Upper lobe of right lung (tissue), 1 donor: ENCODE measurements at places on chromosomes 6 and 20.

GRCh38 chr6:134003542-134003951 lies 48.9 kb downstream of the SLC2A12 start:
- no peak for DNase-seq

DNA sequence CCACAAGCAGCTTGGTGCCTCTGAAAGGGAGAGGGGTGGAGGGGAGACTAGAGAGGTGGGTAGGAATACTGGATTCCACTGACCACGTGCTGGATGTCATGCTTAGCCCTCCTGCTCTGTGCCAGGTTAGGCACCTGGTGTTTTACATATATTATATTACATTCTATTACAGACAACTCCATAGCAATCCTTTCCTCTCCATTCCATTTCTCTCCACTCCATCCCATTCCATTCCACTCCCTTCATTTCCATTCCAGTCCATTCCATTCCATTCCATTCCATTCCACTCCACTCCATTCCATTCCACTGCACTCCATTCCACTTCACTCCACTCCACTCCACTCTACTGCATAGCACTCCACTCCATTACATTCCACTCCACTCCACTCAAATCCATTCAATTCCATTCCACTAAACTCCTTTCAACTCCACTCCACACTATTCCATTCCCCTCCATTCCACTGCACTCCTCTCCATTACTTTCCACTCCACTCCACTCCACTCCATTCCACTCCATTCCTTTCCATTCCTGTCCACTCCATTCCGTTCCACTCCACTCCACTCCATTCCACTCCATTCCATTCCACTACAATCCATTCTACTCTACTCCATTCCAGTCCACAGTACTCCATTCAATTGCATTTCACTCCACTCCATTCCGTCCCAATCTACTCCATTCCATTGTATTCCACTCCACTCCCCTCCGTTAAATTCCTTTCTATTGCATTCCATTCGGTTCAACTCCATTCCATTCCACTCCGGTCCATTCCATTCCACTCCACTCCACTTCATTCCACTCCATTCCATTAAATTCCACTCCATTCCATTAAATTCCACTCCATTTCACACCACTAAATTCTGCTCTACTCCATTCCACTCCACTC lies 27.2 kb upstream of the DEFB125 start:
- DNase-seq: no peak

- no peak for DNase-seq
Measured at GRCh38 chr6:7848229-7848628, 62.4 kb downstream of the TXNDC5 start.

- no peak for DNase-seq
Measured at GRCh38 chr6:109693111-109693510, 2.0 kb downstream of the FIG4 start.

- DNase-seq: no peak
Measured at GRCh38 chr20:17772005-17772343, 72.2 kb downstream of the BANF2 start.

- no peak for DNase-seq
Measured at GRCh38 chr6:139941826-139942225, 567.4 kb upstream of the CITED2 start.

DNA sequence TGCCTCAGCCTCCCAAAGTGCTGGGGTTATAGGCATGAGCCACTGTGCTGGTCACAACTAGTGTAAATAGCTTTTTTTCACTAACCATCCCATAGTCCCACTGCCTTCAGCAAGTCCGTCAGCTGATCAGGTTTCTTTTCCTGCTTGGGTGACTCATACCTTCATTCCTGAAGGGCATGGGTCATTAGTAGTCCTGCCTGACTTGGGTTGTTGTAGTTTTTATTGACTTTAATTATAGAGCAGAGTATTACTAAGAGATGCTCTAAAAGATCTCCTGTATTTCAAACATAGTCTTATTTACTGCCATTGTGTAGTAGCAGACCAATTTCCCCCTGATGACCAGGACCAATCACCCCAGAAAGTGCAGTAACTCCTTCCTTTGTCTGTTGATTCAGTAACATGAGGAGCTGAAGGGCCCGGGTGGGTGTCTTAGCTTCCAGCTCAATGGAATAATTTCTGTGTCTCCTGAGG lies 25.8 kb downstream of the HLA-C start:
- no peak for DNase-seq

GRCh38 chr6:82779041-82779440 lies 286.6 kb downstream of the UBE3D start:
- no peak for DNase-seq

GRCh38 chr6:127950566-127951145 lies 49.8 kb upstream of the THEMIS start:
- DNase-seq: no peak

DNA sequence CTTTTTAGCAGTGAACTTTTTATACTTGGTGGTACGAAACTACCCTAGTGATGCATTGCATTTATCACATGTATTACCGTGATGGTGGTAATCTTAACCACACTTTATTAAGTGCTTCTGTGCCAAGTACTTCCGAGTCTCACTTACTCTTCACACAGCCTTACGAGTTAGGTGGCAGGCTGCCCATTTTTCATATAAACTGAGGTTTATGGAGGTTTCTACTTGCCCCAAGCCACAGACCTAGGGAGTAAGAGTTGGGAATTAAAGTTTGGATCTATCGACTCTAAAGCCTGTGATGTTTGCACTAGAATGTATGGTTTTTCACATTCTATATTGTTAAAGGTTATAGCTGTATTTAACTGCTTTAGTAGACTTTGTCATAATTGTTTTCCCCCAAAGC lies 5.5 kb upstream of the PABPC1L start:
- no peak for DNase-seq

DNA sequence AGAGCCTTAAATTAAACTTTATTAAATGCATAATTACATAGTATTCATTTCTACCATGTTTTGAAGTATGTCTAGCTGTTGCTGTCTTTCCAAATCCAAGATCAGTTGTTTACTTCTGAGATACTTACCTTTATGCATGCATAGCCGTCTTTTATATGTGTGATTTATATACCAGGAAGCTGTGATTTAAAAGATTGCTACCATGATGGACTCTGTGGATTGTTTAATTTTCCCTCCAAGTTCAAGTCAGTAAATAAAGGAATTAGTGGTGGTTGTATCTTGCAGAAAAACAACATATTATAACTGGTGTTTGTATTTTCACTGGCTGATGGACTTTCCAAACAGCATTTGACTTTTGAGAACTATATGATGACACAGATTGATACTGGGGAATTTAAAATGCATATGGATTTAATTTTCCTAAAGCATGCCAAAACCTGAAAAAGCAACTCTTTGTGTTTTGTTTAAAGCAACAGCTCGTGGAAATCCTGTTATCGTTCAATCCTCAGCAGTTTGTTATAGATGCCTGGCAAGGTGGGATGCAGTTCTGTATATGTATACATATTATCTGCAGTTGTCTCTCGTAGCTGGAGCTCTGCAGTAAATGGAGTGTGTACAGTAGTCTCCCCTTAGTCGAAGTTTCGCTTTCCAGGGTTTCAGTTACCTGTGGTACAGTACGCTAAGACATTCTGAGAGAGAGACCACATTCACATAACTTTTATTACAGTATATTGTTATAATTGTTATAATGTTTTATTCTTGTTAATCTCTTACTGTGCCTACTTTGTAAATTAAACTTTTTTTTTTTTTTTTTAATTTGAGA lies 77.1 kb downstream of the CBFA2T2 start:
- DNase-seq: no peak

DNA sequence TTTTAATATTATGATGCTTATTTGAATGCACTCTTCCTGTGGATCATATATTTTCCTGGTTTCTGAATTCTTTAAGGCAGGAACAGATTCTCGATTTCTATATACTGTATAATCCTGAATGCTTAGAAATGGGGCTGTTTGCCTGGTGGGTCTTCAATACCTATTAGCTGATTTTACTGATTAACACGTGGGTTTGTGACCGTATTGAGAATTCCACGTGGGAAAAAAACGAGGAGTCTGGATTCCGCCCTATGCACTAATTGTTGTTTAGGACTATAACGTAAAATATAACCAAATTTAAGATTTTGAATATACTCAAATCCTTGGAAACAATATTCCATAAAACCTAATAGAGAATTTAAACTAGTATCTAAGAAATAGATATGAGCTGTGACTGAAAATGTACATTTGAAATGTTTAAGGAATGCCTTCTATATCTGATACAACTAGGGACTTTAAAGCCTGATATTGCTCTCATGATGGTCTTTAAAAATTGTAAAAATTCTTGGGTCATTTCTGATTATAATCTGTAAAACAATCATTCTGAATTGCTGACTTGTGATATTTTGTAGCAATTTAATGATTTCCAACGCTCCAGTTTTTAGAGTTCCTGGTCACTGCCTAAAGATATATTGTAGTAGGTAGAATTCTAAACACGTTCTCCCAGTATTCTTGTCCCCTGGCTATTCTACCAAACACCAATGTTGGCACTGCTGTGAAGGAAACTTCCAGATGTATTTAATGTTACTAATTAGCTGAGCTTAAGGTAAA lies 93.6 kb upstream of the NOX3 start:
- DNase-seq: no peak

GRCh38 chr20:41173791-41174341 lies 36.5 kb downstream of the PLCG1 start:
- peak; percentile 62 for DNase-seq

GRCh38 chr20:4383961-4384360 lies 337.7 kb upstream of the PRND start:
- no peak for DNase-seq

GRCh38 chr20:47252879-47253307 lies 103.6 kb downstream of the ZMYND8 start:
- no peak for DNase-seq

GRCh38 chr6:135163440-135163738 lies 17.7 kb upstream of the MYB start:
- DNase-seq: no peak

GRCh38 chr6:53238311-53238710 lies 89.7 kb upstream of the GCM1 start:
- DNase-seq: no peak

GRCh38 chr6:15577106-15577505 lies 85.7 kb downstream of the DTNBP1 start:
- no peak for DNase-seq

DNA sequence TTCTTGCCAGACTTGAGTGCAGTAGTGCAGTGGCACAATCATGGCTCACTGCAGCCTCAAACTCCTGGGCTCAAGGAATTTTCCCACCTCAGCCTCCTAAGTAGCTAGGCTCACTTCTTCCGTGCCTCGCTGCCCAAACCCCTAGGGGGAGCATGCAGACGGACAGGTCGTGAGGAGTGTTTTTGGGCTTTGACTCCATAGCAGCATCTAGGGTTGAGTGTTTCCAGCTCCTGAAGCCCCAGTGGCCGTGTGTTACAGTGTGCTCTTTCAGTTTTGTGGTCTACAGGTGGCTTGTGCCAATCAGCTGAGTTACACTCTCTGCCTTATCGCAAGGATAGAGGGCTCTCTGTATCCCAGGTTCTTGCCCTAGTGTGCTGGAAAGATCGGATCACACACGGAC lies 33.4 kb downstream of the NCOA3 start:
- DNase-seq: no peak

GRCh38 chr20:1332749-1333300 lies 3.9 kb upstream of the SDCBP2 start:
- no peak for DNase-seq

DNA sequence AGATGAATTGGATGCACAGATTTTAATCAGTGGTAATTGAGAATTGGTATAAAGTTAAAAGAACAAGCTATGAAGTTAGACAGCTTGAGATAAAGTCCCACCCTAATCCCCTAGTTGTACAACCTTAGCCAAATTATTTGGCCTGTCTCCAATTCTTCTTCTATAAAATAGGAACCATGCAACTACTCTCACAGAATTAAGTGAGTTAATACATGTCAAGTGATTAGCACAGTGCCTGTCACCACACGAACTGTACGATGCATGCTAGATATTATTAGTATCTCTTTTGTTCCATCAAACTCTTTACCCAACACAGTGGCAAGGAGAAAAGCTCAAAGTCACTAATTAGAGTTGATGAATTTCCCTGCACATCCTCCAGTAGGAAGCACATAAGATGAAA lies 44.7 kb downstream of the MBOAT1 start:
- DNase-seq: no peak

DNA sequence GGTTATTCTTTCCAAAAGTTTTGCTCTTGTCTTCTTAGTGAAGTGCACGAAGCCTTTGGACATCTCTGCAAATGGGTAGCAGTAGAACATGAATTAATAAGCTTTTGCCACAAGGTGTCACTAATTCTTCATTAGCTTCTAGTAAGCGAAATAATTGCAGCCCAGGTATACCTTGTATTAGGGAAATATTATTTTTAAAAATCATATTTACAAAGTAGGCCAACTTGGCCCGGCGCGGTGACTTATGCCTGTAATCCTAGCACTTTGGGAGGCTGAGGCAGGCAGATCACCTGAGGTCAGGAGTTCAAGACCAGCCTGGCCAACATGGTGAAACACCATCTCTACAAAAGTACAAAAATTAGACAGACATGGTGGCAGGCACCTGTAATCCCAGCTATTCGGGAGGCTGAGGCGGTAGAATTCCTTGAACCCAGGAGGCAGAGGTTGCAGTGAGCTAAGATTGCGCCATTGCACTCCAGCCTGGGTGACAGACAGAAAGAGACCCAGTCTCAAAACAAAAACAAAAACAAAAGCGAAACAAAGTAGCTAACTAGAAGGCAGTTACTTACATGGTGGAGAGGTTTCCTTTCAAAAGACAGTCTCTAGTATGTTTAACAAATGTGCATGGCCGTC lies 8.8 kb upstream of the RSPH3 start:
- DNase-seq: no peak

- DNase-seq: peak; percentile 78
Measured at GRCh38 chr6:29887330-29887818, 55.0 kb upstream of the HLA-A start.

- DNase-seq: no peak
Measured at GRCh38 chr20:17316316-17317038, 89.6 kb downstream of the PCSK2 start.

DNA sequence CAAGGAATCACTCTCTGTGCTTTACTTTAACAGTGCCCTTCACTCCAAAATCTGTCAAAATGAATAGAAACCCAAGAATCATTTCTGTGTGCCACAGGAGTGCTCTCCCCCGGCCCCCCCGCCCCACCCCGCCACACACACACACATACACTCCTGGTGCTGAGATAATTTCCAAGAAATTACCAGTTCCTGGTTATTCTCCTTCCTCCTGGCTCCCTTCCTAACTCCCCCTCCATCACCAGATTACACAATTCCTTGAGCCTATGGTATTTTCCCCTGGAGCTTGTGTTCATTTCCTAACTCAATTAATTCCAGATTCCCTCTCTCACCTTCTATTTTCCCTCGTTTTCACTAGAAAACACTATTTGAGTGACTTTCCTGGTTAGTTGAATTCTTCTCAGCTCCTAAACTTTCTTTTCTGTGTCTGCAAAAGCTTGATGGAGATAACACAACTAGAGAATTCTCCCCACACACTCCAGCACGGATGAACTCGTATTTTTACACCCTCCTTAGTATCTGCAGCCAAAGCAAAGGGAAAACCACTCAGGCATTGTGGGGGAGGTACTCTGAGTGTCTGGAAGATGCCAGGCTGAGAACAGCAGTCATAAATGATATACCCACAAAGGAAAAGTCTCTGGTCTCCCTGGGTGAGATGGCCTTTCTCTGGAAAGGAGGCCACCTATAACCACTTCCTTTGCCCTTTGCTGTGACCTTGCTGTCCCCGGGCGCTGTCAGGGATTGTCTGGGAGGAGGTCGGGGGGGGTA lies 1.9 kb upstream of the SLC24A3 start:
- DNase-seq: no peak
